COR-L47 (cell line): ENCODE measurements at places on chromosomes 1 and 21.

GRCh38 chr1:112513112-112513870 is 4.5 kb downstream of the WNT2B start:
- DNase-seq: no peak

GRCh38 chr21:17536381-17536780 is 23.5 kb downstream of the CXADR start:
- no peak for DNase-seq

- DNase-seq: peak; percentile 11
Observed at GRCh38 chr21:41612674-41613532, 104.9 kb upstream of the TMPRSS2 start.

DNA sequence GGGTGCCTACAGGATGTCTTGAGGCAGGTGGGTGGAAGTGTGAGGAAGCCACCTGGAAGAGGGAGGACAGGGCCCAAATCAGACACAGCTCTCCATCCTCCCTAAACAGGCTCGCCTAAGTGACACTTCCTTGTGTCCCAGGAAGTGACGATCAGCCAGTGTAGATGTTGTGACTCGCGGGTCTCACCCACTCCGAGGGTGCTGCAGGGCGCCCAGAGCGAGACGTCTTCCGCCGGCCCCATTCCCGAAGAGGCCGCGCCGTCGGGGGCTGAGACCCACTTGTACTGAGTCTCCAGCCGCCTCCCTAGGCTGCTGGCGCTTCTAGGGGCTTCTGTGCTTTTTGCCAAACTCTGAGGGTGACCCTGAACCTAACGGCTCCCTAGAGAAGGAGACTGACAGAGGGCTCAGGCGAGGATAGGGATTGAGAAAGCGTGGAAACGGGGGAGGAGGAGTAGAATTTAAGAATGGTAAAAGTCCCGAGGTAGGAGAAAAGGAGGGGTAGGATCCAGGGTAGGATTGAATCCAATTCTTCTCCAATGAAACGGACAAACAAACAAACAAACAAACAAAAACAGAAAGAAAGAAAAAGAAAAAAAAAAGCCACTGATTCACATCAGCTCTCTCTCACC is 543 bp upstream of the MARK1 start:
- peak; percentile 31 for DNase-seq

DNA sequence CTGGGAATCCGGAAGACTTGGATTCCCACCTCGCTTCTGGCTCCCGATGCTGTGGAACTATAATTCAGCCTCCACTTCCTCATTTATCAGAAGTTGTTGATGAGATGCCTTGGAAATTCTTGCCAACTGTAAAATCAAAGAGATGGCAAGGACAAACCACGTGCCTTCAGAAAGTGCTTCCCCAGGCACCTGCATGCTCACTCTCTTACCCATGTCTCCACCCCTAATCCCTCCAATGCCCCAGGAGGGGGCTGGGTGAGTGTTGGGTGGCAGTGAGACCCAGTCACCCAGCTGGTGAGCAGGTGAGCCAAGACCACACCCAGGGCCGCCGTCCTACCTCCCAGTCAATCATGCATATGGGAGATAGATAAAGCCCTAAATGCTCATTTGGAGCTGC is 160.8 kb downstream of the PSMG1 start:
- DNase-seq: peak; percentile 88

DNA sequence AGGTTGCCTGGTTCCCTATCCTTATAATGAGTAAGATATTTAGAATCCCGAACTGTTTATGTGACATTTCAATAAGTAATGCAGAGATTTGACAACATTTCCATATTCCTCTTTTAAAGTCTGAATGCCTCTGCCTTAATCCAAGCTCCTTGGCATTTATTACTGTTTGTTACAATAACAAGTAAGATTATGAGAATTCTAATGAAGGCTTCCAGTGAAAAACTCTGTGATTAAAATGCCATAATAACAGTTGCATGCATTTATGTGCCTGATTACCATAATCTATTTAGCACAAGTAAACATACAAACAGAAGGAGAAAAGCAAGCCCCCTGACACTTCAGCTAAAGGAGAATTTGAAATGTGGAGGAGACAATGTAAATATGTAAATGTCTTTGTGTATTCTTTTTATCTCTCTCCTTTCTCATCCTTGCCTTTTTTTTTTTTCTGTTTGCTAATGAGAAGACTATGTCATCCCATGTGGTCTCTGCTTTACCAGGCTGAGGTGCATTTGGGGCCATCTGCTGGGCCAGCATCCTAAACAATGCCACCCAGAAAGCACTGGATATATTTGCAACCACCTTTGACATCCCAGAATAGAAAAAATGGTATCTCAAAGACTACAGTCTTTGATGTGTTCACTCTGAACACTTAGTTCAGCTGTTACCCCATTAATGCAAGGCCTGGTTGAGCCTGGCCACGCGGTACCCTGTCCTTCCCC is 17.2 kb upstream of the OLIG2 start:
- DNase-seq: no peak

GRCh38 chr1:193434319-193434718 is 247.9 kb upstream of the B3GALT2 start:
- no peak for DNase-seq

DNA sequence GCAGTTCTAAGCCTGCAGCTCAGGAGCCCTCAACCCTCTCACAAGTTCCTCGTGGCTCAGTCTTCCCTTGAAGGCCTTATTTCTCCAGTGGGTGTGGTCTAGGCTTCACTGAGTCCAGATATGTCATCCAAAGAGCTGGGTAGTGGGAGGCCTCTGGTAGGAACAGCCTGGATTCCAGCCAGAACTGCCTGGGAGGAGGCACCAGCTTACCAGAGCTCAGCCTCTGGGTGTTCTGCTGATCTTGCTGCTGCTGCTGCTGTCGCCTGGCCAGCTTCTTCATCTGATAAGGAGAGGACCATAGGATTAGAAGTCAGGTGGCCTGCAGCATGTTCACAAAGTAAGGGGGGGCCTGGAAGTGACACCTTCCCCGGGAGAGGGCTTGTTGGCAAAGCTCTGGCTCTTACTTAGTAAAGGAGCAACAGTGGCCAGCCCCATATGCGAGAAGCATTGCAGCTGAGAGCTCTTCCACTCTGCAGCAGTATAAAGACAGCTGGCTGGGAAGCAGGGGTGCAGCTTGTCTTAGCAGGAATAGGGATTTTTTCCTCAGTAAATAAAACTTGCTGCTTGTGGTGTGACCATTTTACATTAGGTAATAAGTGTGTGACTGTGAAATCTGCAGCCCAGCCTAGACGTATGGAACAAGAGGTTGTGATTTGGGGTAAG is 148.5 kb downstream of the LMX1A start:
- no peak for DNase-seq

DNA sequence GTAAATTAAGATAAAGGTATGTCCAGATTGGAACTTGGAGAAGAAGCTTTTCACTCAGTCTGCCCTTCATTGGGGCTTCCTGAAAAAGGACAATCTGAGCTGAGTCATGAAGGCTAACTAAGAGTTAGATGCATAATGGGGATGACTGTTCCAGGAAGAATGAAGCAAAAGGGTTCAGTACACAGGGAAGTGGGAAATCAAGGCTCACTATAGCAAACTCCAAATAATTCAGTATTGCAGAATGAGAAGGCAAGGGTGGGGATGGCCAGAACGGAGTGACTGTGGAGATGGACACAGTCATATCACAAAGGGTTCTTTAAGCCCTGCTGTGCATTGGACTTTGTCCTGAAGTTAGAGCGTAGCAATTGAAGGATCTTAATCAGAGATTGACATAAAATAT is 158.3 kb downstream of the FGGY start:
- no peak for DNase-seq

DNA sequence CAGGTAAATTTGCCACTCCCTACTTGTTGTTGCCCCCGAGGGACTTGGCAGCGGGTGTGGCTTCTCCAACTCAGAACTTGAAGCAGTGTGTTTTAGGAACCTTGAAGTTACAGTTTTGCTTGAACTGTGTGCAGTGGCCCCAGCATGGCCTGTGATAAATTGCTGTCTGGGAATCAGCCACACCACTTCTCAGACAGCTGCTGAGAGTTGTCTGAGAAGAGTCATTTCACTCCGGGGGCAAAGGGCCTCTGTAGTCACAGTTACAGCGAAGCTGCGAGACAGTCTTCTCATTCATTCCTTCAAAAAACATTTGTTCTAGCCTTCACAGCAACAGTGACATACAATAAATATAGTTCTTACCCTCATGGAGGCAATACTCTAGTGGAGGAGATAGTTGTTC is 70.3 kb downstream of the PROX1 start:
- no peak for DNase-seq

DNA sequence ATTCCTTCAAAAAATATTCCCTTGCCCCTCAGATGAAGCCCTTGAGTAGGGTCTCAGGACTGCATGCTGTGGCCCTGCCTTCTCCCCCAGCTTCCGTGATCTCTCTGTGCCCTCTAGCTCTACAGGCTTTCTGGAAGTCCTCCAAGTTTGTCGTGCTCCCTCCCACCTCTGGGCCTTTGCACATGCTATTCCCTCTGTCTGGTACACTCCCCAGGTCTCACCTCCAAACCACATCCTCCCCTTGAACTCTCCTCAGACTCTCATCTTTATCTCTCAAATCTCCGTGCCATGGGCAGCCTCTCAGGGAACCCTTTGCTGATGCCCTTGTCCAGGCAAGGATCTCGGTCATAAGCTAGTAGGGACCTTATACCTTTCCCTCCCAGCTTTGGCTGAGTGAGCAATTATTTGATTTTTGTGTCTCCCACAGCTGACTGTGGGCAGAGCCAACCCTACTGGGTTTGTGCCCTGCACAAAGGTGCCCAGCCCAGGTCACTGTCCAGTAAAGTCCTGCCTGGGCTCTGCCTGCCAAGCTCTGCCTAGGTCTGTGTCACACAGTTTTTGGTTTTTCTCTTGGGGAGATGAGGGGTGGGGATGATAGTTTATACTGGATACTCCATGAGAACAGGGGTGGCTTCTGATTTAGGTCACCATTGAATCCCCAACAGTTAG is 188.1 kb downstream of the ZNF281 start:
- no peak for DNase-seq

- DNase-seq: no peak
Observed at GRCh38 chr21:27761623-27762022, 794.7 kb upstream of the ADAMTS5 start.

- no peak for DNase-seq
Observed at GRCh38 chr1:218810306-218810705, 363.4 kb upstream of the LYPLAL1 start.

GRCh38 chr1:199101635-199102034 is 462.8 kb downstream of the PTPRC start:
- no peak for DNase-seq

DNA sequence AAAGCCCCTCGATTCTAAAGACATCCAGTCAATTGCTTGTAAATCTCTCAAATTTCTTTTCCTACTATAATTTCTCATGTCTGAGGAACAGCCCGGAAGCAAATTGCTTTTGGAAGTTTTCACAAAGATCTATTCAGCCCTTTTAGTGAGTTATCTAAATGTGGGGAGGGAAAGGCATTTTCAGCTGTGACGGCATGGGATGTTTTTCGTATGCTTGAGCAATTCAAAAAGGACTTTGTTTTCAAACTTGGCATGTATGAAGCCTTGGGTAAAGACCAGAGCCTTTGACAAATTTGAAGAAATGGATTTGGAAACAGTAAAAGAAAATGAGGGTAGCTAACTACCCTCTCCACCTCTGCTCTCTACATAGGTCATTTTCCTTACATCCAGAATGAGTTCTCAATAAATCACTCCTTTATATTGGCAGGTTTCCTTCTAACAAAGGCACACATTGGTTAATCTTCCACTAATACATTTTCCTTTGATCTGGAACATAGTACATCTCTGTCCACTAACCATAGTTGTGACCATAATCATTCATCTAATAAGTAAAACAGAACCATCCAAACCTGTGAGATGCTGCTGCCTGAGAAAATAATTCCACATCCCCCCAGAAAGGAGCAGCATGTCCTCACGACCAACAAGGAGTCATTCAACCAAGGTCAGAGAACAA is 66.1 kb upstream of the ADAM30 start:
- DNase-seq: no peak

DNA sequence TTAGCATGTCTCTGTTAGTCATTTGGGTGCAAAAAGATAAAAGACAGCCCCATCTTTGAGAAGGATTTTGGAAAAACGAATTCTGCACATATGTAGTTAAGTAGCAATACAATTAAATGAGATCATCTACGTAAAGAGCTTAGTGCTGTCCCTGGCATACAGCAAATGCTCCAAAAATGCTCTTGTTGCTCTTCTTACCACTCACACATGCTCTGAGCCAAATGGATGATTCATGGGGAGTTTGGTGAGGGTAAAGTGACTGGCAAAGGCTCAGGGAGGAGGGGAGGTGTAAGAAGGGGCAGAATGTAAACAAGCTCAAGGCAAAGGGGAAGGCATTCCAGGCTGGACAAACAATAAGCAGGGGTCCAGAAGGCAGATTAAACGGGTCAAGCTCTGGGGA is 191.9 kb downstream of the AK5 start:
- DNase-seq: no peak

- no peak for DNase-seq
Observed at GRCh38 chr1:178599087-178599486, 86.2 kb downstream of the TEX35 start.

DNA sequence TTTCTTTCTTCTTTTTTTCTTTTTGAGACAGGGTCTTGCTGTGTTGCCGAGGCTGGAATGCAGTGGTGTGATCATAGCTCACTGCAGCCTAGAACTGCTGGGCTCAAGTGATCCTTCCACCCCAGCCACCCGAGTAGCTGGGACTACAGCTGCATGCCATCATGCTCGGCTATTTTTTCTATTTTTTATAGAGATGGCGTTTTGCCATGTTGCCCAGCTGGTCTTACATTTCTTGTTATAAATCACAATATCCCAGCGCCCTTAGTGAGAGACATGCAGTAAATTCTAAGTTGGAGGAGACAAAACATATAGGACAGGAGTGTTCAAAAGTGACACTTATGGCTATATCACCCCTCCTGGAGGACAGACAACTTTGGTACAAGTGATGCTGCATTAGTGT is 31.3 kb upstream of the ACTN2 start:
- no peak for DNase-seq

DNA sequence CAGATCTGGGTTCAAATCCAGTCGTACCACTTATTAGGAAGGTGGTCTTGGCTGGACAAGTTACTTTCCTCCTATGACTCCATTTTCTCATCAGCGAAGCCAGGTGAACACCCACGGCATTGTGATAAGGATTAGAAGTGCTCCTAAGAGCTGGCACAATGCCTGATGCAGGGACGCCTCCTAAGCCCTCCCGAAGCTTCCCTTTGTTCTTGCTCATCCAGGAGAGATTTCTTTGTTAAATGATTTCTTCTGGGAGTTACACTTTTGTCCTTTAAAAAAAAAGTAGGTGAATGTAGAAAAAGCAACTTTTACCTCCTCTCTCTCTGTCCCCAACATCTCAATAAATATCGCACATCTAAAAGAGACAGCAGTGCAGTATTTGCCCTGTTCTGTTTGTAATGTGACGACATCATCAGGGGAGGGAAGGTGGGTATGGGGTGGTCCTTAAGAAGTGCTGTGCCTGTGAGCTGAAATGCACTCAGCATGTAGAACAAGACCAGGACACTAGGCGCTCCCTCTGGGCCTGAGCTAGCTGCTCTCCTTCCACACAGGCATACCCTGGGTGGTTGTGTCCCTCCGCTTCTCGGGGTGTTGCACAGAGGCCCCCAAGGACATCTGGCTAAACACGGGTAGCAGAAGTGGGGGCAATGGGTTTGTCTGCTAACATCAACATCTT is 43.9 kb downstream of the SUSD4 start:
- DNase-seq: peak; percentile 81
